NCI-H1694 (cell line): ENCODE measurements at places on chromosomes 11 and 22.
A peak's percentile ranks its signal among the peaks of the same experiment; 100 is the strongest.

- DNase-seq, result no peak
Measured at GRCh38 chr11:10655227-10655626, 38.3 kb downstream of the IRAG1 start.

- no peak for DNase-seq
Measured at GRCh38 chr11:110808248-110808647, 96.0 kb upstream of the ARHGAP20 start.

- no peak for DNase-seq
Measured at GRCh38 chr11:93585758-93586157, 42.6 kb upstream of the SMCO4 start.

- no peak for DNase-seq
Measured at GRCh38 chr11:10022764-10023163, 271.3 kb downstream of the SBF2 start.

DNA sequence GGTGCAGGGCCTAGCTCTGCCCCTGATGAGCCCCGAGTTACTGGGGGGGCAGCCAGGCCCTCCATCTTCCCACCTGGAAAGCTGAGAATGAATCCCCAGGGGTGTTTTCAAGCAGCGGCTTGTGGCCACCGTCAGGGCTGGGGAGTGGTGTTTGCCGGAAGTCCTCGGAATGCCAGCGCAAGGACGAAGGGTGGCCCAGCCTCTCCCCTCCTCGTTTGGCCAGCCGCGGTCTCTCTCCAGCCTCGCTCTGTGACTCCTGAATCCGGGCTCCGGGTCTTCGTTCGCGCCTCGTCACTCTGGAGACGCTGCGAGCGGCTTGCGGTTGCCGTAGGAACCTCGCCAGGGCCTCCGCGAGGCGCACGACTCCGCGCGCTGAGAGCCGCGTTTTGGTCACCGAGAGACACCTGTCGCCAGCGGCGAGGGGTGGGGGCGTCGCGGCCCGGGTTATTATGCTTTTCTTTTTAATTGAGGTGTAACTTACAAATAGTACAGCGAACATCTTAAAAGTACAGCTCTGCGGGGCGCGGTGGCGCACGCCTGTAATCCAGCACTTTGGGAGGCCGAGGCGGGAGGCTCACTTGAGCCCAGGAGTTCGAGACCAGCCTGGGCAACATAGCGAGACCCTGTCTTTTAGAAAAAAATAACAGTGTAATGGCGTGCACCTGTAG is 6.3 kb upstream of the KDELR3 start:
- DNase-seq, result peak; percentile 23
